Activated T-helper 1 cell treated with anti-CD3 and anti-CD28 coated beads, Interleukin-2, amount 50 U/mL, for 16 hours (primary cell): ENCODE measurements at places on chromosomes 6 and 20.

- no peak for DNase-seq
Measured at GRCh38 chr6:78868116-78868515, 765 bp downstream of the IRAK1BP1 start.

GRCh38 chr6:155050311-155050710 is 55.2 kb downstream of the TIAM2 start:
- DNase-seq, result no peak

DNA sequence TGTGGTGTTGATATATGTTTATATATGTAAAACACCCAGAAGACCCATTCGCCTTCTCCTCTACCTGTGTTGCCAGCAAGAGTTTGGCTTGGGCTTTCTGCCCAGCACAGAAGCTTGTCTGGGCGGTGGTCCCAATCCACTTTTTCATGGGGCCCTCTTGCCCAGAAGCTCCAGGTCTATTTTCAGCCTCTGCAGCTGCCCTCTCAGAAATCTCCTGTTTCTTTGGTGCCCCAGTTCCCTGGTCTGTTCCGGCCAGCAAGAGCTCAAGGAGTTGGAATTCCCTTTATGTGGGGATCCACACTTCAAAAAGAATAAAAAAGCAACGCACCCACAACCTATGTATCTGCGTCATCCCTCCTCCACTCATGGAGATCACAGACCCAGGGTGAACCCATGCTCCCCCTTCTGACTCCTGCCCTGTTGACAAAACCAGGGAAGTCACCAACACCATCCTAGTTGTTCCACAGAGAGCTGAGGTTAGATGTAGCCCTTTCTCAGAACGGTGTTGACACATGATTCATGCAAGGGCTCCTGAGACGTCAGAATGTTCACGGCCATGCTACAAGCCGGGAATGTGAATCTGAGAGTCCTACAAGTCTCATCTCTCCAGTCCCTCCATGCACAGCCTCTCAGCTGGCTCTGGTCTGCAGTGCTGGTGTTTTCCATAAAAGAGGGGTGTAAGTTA is 156.8 kb upstream of the RIN2 start:
- DNase-seq, result no peak

DNA sequence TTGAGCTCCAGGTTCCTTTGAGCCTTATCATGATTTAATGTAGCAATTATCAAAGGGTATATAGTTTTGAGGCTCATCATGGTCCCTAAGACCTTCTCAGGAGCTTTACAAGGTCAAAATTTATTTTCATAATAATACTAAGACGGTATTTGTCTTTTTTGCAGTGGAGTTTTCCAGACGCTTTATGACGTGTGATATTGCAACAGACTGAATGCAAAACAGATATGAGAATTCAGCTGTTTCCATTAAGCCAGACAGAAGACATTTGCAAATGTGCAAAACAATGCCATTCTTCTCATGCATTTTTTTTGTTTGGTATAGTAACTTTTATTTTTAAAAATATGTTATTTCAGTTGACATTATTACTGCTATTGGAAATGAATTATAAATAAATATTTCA is 24.7 kb upstream of the CNKSR3 start:
- DNase-seq, result no peak

- DNase-seq, result no peak
Measured at GRCh38 chr20:62900692-62901584, 25.4 kb downstream of the DIDO1 start.

GRCh38 chr6:44423306-44423705 is 35.8 kb downstream of the CDC5L start:
- no peak for DNase-seq

DNA sequence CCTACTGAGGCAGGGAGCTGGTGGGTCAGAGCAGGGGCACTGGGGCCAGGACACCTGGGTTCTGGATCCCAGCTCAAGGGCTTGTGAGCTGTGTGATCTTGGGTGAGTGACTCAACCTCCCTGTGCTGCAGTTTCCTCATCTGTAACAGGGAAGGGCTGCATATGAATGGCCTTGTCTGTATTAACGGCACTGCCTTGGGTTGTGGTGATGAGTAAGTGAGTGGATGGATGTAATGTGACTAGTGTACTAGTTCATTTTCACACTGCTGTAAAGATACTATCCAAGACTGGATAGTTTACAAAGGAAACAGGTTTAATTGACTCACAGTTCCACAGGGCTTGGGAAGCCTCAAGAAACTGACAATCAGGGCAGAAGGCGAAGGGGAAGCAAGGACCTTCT is 233.5 kb downstream of the TAF4 start:
- DNase-seq, result no peak

- DNase-seq, result no peak
Measured at GRCh38 chr20:11329271-11329670, 588.4 kb upstream of the BTBD3 start.

GRCh38 chr20:49471397-49471796 is 11.1 kb downstream of the KCNB1 start:
- DNase-seq, result no peak

DNA sequence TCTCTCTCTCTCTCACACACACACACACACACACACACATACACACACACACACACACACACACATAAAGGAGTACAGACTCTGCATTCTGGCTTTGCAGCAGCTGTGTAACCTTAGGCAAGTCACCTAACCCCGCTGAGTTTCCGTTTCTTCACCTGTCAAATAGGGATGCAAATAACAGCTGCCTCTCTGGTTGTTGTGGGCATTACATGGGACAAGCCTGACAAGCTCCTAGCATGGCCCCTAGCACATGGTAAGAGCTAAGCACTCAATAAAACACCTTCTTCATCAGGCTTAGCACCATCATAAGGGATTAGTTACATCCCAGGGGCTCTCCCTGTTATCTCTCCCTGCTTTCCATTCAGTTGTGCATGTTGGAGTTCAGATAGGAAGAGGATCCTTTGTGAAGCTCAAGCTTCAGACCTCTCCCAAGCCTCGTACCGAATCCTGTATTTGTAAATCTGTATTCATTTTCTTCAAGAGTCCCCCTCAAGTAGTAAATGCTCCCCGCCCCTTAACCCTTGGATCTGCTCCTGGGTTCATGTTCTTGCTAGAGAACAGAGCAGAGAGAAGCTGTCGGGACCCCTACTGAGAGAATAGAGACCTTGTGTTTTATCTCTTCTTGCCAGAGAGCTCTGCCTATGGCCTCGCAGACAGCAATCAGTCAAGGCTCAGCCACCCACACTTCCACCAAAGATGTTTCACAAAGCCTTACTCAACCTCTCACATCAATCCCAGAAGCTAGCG is 2.2 kb downstream of the SLC13A3 start:
- DNase-seq, result no peak

GRCh38 chr6:41639809-41640371 is 1.6 kb downstream of the MDFI start:
- DNase-seq, result no peak

GRCh38 chr6:66555082-66555481 is 848.1 kb upstream of the EYS start:
- DNase-seq, result no peak

DNA sequence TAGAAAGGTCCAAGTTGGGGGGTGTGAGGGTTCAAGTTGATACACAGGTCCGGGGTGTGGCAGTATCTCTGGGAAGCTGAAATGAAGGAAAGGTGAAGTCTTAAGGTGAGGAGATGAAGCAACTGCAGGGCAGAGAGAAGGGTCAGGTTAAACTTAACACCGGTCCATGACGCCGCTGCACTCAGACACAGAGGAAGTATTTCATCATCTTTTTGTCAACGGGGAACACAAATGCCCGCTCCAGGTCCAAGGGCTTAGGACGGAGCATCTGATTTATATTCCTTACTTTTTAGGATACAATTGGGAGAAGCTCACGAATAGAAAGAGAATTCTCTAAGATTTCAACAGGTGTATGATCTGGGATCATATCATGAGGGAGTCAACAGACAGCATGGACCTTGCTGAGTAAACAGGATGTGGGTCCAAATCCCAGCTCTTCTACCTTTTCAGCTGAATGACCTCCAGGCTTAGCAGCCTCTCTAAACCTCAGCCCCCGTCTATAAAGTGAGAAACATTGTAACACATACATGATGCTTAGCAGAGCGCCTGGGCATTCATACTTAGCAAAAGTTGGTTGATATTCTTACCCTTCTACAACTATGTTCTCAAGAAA is 197.5 kb downstream of the ATXN1 start:
- no peak for DNase-seq

DNA sequence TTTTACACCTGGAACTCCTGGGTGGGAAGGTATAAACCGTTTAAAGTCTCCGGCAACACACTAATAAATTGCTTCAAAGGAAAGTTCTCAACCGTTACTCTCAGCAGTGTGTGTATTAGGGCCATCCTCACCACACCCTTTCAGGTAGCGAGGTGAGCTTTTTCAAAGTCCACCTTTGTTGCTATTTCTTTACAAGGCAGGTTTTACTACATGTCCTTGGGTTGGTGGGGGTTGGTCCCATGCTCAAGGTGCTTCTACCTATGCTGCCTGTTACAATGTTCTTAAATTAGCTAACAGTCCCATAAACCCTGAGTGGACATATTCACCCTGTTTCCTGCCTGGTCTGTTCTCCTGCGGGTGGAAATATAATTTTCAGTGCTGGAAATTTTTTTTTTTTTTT is 13.2 kb upstream of the OSER1 start:
- no peak for DNase-seq

- no peak for DNase-seq
Measured at GRCh38 chr6:150841189-150841588, 24.3 kb upstream of the MTHFD1L start.

GRCh38 chr6:158780246-158780884 is 38.8 kb downstream of the EZR start:
- no peak for DNase-seq

DNA sequence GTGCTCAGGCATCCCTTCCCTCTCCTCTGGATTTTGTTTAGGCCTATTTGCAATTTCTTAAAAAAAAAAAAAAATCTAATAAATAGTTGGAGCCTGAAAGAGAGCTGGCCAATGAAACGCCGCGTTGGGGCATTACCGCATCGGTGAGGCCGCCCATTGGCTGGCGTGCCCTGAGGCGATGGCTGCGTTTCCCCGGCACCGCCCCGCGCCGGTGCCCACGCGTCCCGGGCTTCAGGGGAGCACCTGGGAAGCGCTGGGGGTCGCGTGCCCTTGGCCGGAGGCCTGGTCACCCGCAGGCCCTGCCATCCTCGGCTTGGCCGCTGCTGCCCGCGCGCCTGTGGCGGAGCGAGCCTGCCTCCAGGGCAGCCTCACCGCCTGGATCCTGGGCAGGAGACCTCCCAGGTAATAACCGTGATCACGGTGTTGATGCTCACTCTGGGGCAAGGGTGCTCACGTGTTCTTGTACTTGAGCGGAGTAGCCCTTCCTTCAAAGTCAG is 155.4 kb downstream of the NRN1 start:
- DNase-seq, result peak; percentile 52
